ENCODE measurements at places on chromosomes 13 and 19.
A peak's percentile ranks its signal among the peaks of the same experiment; 100 is the strongest.

- DNase-seq: peak; percentile 98
Measured at GRCh38 chr19:39125554-39126311, at the start of gene PAK4. TSS of gene PAK4 (plus strand) at chr19:39125786. CDS start at chr19:39169554, 43,768 bp downstream.

GRCh38 chr13:98570929-98571372 is 6.0 kb downstream of the STK24 start:
- DNase-seq: no peak

DNA sequence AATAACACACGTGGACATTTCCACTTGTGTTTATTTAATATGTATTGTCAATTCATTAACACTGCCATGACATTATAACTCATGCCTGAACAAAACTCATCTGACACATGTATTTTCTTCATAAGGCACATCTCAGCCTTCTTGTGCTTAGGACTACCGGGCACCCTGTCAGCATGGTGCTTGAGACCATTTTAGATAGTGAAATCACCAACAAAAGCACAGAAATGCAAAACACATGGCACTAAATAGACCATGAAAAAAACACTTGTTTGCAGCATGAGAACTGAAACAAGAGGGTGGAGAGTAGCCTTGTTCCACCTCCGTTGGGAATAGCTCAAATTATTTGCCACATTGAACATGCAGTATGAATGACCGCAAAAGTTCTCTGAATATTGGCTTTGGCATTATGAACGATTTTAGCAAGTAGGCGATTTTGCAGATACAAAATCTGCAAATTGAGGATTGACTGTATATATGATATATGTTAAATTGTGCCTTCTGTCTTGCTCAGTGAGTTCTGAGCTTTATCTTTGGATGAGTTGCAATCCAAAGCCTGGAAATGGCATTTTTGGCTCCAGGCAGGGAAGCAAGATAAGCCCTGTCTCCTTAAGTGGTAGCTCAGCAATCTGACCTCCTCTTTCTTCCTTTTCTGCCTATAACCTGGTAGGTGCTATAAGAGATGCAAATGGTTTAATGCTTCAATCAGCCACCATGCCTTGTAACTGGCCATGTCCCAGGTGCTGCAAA is 328.2 kb downstream of the HS6ST3 start:
- DNase-seq: no peak

DNA sequence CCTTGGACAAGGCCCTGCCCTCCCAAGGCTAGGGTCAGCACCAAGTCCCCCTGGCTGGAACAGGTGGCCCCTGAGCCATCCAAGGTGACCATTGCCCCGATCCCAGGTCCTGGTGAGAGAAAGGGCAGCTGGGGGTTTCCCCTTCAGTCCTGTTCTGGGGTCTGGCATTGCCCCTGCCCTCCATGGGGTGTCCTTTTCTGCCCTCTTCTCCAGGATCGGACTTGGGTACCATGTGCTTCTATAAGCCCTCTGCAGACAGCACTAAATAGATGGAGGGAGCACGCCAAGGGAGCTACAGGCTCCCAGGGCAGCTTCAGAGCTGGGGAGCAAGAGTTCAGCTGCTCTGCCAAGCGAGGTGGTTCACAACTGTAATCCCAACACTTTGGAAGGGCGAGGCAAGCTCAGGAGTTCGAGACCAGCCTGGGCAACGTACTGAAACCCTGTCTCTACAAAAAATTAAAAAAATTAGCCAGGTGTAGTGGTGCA is 13.5 kb upstream of the KCNN1 start:
- DNase-seq: no peak

- DNase-seq: no peak
Measured at GRCh38 chr13:34044660-34045080, 226.7 kb downstream of the RFC3 start.

Data from KBM-7 (cell line).